ENCODE measurements at places on chromosomes 12 and 14. TPM values are rescaled to one million over a fixed set of nuclear protein-coding genes. Genes with fewer than 3 reads are reported as not detected.

The SAMD15 gene
- total RNA-seq, result not detected

The DEGS2 gene
- total RNA-seq, result not detected

The B3GNT4 gene
- not detected for total RNA-seq

The PRB2 gene
- not detected for total RNA-seq

The DEPDC4 gene
- 0.55 TPM for total RNA-seq

The ZNF84 gene
- total RNA-seq, result 15.5 TPM

The NKX2-1 gene
- not detected for total RNA-seq

The MMP19 gene
- 23.3 TPM for total RNA-seq

The SERPINA5 gene
- 9.3 TPM for total RNA-seq

The ORAI1 gene
- total RNA-seq, result 11.7 TPM

The SOAT2 gene
- not detected for total RNA-seq

The RALGAPA1 gene
- 30.4 TPM for total RNA-seq

The DBX2 gene
- 0.13 TPM for total RNA-seq

The IRAK3 gene
- 11.9 TPM for total RNA-seq

The PRMT5 gene
- 46.9 TPM for total RNA-seq

The TOGARAM1 gene
- 14.8 TPM for total RNA-seq

The TSPAN19 gene
- total RNA-seq, result not detected

The FAIM2 gene
- 25.9 TPM for total RNA-seq

The RPL6 gene
- 695 TPM for total RNA-seq

The RNASE3 gene
- total RNA-seq, result not detected

The KLHDC1 gene
- total RNA-seq, result 11.8 TPM

The SSPN gene
- 114 TPM for total RNA-seq

The RASSF9 gene
- total RNA-seq, result 2.1 TPM

The SLC6A12 gene
- total RNA-seq, result 0.65 TPM

The PNMA1 gene
- total RNA-seq, result 25.9 TPM

The TCL1A gene
- total RNA-seq, result not detected

The GMFB gene
- 32.7 TPM for total RNA-seq

The KCNA5 gene
- total RNA-seq, result 94.8 TPM

The DPY19L2 gene
- 45.3 TPM for total RNA-seq

The FOXA1 gene
- total RNA-seq, result not detected

The PIP4K2C gene
- 15.3 TPM for total RNA-seq

The RPGRIP1 gene
- total RNA-seq, result 0.38 TPM

The GLT1D1 gene
- total RNA-seq, result 0.38 TPM

The CAPZA3 gene
- not detected for total RNA-seq

The AMN gene
- 0.68 TPM for total RNA-seq

The ABCC9 gene
- 44.6 TPM for total RNA-seq

The PLEKHD1 gene
- 0.24 TPM for total RNA-seq

The VPS29 gene
- total RNA-seq, result 92.0 TPM

The TAS2R7 gene
- not detected for total RNA-seq

The KRT83 gene
- not detected for total RNA-seq

The CABP1 gene
- total RNA-seq, result 1.5 TPM

The KRT3 gene
- total RNA-seq, result not detected

The SIVA1 gene
- total RNA-seq, result 68.7 TPM

The HHIPL1 gene
- total RNA-seq, result 2.6 TPM

The TTC9 gene
- total RNA-seq, result 3.6 TPM

The LIN7A gene
- 16.1 TPM for total RNA-seq

The ANO4 gene
- 0.71 TPM for total RNA-seq
